ENCODE measurements at places on chromosomes 3 and 15.

- no peak for DNase-seq
Measured at GRCh38 chr3:42161050-42161935, 70.1 kb downstream of the TRAK1 start.

GRCh38 chr15:34616613-34617012, 33.2 kb upstream of the GOLGA8B start:
- DNase-seq = no peak

DNA sequence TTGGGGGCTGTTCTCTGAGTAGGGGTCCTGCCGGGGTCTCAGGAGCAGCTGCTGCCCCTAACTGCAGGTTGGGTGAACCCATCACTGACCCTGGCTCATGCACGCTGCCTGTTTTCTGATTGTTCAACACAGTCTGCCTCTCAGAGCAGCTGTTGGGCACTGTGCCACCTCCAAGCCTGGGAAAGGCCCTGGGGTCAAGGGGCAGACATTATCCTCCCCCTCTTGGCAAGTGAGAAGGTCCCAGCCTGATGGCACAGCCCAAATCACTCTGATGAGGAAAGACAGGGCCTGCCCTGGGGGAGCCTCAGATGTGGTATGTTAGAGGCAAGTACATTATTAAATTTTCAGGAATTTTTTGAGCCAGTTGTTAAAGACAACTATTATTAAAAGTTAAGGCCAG, 14.1 kb upstream of the GNAT1 start:
- DNase-seq = no peak

GRCh38 chr3:156404217-156404616, 150.7 kb downstream of the SSR3 start:
- no peak for DNase-seq

DNA sequence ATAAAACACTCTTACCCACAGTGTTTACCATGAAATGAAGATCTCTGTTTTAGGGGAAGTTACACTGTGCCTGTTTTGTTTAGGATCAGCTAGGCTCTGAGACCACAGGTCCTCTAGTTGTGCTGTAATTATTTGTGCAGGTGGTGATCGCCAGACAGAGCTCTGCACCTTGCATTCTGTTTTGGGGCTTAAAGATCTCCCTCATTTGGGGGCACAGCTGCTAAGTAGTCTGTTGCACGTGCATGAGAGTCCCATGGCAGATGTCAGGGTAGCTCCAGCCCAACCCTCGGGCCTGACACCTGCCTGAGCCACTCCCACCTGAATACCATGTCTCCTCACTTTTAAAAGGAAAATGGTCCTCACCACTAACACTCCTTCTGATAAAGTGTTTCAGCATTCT, 12.4 kb downstream of the C3orf20 start:
- DNase-seq = no peak

GRCh38 chr3:117557464-117558090, 848.0 kb downstream of the TUSC7 start:
- peak; percentile 77 for DNase-seq

- DNase-seq = no peak
Measured at GRCh38 chr3:103056542-103056941, 621.7 kb downstream of the ZPLD1 start.

- no peak for DNase-seq
Measured at GRCh38 chr15:67097424-67097823, 32.0 kb downstream of the SMAD3 start.

DNA sequence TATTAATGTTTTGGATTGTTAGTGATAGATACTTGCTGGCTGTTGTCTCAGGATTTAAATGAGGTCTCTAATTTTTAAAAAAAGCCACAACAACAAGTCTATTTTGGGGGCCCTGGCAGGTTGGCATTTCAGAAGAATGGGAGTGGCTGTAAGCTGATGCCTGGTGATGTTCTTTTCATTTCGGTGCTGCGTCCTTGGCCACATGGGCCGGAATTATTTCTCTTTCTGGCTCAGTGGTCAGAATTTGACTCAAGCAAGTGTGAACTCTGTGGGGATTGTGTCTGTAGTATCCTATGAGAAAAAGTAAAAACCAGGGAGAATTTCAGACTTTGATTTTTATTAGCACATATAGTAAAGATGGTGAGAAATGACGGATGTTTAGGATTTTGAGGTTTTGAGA, 203.0 kb downstream of the AKAP13 start:
- no peak for DNase-seq

DNA sequence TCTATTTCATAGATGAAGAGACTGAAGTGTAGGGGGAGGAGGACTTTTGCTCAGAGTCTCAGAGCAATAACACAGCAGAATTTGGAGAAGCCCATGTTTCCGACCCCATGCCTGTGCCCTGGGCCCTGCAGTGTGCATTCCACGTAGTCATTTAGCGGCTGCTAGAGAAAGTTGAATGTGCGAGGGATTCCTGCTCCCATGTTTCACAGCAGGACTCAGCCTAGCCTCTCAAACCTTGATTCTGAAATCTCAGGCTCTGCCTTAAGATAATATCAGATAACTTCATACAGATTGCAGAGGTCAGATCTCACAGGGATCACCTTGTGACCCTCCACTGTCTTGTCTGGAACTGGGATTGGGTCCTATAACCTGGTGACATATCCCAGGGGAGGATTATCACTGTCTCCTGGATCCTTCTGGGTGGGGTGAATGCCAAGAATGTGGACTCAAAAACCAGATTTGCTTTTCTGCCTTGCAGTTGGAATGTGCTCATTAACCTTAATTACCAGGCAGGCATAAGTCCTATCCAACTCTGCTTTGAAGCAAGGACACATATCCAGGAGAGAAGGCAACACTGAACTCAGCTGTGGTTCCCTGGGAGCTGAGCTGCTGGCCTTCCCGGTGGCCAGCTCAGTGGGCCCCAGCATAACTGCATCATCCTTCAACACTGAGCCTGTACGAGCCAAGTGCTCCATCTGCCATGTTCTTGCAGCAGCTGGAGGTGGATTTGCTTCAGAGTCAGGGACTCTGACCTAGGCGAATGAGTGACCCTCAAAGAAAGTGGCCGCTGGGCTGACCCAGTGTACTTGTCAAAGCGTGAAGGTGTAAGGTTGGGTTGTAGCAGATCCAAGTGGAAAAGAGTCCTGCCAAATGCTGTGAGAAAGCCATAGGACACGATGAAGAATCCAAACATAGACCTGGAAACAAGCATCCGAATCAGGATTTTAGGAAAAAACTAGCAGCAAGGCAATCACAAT, 43.0 kb downstream of the CTXND1 start:
- DNase-seq = no peak

- no peak for DNase-seq
Measured at GRCh38 chr3:140091143-140091542, 156.2 kb downstream of the CLSTN2 start.

DNA sequence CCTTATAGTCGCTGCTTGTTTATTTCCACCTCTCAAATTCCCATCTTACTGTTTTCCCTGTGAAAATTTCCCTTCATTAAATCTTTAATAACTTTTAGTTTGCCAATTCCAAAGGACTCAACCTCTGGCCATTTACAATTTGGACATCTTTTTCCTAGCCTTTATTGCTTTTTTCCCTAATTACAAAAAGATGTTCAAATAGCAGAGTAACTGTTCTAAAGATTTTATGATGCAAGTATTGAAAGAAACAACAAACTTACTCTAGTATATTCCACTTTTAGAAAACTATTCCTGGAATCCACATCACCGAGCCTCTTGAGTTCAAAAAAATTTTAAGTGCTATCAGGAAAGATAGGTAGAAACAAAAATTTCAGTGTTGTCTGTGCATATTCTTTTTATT, 174.1 kb upstream of the UBE2E2 start:
- no peak for DNase-seq

DNA sequence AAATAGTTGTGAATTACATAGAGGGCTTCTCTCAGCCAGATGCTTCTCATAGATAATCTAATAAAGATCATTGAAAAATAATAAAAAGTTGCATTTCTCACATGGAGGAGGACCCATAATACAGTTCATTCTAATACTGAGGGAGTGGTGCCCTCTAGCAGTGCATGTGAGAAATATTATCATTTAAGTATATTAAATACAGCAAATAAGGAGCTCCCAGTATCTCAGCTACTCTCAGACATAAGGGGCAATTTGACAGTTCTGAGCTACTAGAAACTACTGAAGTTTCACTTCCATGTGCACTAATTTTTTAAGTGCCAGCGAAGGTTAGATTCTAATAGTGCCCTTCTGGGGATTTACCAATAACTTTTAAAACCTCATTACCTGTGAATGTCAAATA, 188.3 kb downstream of the IL5RA start:
- DNase-seq = no peak

DNA sequence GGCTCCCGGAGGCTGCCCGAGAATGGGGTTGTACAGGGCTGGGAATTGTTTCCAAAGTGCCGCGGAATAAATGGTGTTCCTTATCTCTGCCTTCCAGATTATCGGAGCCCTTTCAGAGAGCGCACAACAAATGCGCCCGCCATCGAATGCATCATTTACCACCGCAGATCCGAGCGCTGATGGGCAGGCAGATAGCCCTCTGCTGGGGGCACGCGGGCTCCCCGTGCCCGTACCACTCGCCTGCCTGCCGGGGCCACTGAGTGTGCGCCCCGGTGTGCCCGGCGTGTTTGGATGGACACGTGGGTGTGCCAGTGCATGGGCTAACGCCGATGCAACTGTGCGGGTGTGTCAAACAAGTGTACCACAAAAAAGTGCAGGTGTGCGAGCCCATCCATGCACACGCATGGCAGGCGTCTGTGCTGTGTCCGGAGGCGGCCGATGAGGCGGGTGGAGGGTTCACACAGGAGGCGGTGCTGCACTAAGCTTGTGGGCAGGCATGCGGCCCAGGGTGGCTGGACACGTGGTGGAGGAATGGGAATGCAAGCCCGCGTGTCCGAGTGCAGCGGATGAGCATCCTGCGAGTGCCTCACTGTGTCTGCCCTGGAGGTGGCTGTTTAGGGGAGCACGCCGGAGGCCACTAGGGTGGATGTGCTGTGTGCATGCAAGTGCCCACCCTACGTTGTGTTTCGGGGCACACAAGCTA, 3.8 kb upstream of the GATA2 start:
- DNase-seq = no peak

DNA sequence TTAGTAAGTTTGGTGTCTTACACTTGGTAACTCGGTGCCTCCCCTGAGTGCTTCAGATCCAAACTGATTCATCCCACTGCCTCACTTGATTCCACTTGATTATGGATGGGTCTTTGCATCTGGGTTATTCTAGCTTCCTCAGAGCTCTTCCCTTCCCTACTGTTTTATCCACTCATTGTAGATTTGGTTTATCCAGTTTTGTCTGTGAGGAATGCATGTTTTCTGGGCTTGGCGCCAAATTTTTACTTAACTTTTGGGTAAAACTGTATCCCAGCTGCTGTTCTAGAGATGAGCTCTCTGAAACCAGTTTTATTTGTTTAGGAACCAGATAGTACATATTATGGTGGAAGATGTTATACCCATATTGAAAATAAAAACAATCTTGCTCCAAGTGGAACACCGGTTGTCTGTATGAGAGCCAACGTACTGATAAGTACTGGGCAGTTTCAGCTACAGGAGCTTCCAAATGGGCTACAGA, 20.9 kb downstream of the RAD54L2 start:
- DNase-seq = peak; percentile 10

GRCh38 chr3:178551916-178552321, 15.7 kb downstream of the KCNMB2 start:
- no peak for DNase-seq

GRCh38 chr3:142154186-142154585, 4.8 kb upstream of the TFDP2 start:
- DNase-seq = no peak

GRCh38 chr3:27311400-27311799, 57.8 kb downstream of the NEK10 start:
- DNase-seq = no peak

DNA sequence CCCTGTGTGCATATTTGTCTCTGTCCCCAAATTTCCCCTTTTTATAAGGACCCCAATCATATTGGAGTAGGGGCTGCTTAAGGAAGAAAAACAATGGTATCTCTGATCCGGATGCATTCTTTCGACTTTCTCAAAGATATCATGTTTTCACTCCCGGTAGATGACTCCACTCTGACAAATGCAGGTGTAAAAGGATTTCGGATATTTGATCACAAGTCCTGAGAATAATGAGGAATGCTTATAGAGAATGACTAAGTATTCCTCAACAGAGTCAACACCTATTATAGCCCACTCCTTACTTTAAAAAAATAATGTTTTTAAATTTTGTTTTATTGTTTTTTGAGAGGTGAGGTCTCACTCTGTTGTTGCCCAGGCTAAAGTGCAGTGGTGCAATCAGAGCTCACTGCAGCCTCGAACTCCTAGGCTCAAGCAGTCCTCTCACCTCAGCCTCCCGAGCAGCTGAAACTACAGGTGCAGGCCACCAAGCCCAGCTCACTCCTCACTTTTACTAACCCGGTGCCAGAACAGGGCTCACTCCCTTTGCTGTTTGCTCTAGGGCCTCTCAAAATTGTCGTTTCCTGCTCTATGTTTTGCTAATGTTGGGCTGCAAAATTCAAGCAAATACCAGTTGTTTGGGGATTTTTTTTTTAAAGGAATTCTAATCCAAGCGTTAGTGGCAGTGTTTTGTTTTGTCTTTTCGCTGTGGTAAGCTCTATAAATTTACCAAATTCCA, 24.6 kb downstream of the COL8A1 start:
- no peak for DNase-seq

DNA sequence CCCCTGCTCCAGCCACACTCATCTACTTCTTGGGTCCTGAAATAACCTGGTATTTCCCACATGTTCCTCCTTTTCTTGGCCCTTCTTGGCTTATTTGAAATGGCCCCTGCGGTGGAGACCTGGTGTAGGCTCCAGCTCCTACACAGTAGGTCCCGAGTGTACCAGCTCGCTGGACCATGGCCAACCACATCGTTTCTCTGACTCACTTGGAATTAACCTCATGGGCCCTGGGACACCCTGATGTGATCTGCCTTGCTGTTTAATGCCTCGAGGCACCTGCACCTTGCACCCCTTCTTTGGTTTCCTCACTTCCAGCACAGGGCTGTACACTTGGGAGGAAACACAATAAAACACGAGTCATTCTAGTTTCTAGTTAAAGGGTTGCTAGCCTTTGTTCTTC, 60.3 kb downstream of the FEM1B start:
- DNase-seq = no peak

DNA sequence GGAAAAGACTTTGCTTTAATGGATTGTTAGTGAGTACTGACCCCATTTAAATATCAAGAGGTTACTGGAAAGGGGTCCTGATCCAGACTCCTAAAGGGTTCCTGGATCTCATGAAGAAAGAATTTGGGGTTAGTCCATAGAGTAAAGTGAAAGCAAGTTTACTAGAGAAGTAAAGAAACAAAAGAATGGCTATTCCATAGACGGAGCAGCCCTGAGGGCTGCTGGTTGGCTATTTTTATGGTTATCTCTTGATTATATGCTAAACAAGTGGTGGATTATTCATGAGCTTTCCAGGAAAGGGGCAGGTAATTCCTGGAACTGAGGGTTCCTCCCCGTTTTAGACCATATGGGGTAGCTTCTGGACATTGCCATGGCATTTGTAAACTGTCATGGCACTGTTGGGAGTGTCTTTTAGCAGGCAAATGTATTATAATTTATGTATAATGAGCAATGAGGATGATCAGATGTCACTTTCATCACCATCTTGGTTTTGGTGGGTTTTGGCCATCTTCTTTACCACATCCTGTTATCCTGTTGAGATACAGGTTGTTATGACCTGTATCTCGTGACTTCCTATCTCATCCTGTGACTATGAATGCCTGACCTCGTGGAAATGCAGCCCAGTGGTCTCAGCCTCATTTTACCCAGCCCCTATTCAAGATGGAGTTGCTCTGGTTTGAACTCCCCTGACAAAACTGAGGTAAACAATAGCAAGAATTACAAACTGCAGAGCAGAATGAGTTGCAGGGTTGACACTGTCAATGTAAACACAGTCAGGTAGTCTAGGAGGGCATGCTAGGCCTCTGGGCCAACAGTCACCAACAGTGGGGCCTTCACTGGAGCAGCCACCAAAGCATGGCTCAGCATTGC, 10.3 kb upstream of the GPR160 start:
- no peak for DNase-seq
